Activated CD4-positive, alpha-beta T cell treated with anti-CD3 and anti-CD28 coated beads, Interleukin-2, amount 50 U/mL, for 24 hours (primary cell): ENCODE measurements at places on chromosomes 11 and 22.

- DNase-seq, result no peak
Observed at GRCh38 chr22:29797351-29797750, 30.2 kb downstream of the UQCR10 start.

DNA sequence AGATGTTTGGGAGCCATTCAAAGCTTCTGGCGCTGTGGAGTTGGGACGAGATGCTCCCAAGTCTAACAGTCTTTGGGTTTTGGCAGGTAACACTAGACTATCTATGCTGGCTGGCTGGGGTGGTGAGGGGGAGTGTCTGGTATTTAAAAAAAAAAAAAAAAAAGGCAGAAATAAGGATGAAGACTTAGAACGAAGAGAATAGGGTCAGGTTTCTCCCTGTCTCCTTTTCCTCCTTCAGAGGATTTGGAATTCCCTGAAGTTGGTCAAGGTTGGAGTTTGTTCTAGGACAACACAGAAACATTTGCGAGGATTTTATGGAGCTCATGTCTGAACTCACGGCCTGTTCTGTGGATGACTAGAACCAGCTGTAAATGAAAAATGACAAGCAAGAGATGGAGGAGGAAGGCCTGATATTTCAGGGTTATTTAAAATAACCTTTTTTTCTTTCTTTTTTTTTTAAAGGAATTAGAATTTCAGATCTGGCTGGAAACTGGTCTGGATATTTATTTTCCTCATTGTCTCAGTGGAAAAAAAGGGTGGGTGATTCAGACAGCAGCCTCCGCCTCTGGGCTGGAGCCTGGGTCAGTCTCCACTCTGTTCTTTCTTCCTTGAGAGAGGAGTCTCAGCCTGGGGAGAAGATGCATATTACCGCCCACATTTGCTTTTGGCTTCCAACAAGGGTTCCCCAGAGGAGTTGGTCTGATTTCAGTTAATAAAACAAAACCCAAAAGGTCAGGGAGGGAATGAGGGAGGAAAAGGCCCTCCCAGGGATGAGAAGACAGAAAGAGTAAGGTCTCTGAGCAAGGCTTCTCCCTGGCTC lies 80.1 kb downstream of the USP35 start:
- DNase-seq, result no peak

- no peak for DNase-seq
Observed at GRCh38 chr22:21803811-21804249, 63.6 kb downstream of the MAPK1 start.

DNA sequence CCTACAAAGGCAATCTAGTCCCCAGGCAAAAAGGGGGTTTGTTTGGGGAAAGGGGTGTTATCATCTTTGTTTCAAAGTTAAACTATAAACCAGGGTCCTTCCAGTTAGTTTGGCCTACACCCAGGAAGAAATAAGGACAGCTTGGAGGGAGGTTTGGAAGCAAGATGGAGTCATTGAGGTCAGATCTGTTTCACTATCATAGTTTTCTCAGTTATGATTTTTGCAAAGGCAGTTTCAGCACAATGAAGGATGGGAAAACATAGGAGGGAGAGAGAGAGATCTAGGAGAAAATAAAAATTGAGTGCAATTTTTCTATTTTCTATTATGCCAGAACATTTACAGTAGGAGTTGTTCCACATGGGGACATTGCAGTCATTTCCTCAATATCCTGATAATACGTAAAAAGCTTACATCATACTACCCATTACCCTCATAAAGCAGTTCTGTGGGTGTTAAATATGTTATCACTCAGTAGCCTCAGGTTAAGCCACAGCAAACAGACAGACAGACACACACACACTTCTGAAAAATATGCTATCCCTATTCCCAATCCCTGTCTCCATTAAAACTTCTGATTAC lies 401.3 kb upstream of the FAT3 start:
- DNase-seq, result no peak

DNA sequence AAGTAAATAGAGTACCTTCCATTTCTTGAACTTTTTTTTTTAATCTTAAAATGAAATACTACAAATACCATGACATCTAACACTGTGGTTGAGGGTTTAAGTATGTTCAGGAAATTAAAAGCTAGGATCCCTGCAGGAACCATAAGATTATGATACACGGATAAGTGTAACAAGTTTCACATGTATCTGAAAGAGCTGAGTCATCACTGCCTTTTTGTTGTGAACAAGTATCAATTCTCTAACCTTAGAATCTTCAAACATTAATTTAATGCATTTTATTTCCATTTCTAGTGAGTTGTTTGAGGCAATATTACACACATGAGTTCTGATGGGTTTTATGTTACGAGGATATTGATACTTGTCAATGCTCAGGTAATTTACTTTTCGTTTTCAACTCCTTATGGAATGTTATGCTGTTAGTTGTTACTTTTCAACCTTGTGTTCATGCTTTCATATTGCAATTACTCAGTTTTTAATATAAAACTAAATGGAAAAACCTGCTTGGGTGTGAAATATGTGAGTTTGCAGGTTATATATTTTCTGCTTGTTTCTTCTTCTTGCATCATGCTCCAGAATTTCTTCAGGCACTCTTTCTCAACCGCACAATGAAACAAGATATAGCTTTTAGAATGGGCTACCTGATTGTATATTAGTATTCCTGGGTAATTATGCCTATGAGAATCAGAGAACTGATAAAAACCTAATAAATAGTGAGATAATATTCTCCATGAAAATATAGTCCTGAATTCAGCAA lies 361.3 kb upstream of the MTNR1B start:
- no peak for DNase-seq

GRCh38 chr11:57306161-57306876 lies 18.4 kb downstream of the TNKS1BP1 start:
- no peak for DNase-seq

DNA sequence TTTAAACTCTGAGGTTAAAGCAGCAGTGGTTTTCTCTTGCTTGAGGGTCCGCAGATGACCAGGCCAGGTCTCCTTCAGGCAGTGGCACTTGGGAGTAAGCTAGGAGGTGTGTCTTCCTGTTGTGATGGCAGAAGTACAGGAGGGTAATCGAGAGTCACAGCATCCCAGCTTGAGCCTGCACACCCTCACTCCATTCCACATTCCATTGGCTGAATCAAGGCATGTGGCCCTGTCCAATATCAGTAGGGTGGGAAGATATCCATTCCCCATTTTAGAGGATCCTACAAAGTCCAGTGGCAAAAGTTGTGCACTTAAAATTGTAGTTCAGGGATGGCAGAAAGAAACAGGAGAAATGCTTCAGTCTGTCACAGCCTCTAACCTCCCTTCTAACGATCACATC lies 23.3 kb downstream of the OSBP2 start:
- no peak for DNase-seq

DNA sequence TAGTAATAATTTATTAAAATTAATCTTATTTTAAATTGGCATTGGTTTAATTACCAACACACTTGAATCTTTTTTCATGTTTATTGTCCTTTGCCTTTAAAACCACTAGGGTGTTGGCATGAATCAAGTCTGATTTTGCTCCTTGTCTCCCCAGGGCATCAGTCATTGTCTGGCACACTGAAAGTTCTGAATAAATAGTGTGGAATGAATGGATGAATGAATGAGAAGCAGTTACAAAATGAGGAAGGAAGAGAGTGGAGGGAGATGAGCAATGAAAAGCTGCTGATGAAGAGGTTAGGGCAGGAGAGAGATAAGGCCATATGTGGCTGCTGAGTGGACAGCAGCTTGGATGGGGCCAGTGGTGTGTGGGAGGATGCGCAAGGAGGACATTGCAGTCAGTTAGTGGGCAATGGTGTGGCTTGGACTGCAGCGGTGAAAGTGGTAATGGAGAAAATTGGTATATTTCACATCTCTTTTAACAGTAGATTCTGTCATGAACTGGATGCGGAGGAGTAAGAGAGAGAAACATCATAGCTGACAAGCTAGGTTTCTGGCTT lies 132.0 kb downstream of the SPON1 start:
- no peak for DNase-seq

- DNase-seq, result no peak
Observed at GRCh38 chr11:84905411-84905810, 721.7 kb downstream of the DLG2 start.

- DNase-seq, result no peak
Observed at GRCh38 chr22:31628362-31628761, 33.7 kb downstream of the PISD start.

DNA sequence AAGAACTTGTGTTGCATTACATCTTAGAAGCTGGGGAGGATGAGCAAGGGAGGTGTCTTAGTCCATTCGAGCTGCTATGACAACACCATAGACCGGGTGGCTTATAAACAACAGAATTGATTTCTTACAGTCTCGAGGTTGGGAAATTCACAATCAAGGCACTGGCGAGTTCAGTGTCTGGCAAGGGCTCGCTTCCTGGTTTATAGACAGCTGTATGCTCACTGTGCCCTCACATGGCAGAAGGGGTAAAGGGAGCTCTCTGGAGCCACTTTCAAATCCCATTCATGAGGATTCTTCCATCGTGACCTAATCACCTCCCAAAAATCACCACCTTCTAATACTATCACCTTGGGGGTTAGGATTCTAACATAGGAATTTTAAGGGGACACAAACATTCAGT lies 150.0 kb upstream of the NECTIN1 start:
- DNase-seq, result no peak

DNA sequence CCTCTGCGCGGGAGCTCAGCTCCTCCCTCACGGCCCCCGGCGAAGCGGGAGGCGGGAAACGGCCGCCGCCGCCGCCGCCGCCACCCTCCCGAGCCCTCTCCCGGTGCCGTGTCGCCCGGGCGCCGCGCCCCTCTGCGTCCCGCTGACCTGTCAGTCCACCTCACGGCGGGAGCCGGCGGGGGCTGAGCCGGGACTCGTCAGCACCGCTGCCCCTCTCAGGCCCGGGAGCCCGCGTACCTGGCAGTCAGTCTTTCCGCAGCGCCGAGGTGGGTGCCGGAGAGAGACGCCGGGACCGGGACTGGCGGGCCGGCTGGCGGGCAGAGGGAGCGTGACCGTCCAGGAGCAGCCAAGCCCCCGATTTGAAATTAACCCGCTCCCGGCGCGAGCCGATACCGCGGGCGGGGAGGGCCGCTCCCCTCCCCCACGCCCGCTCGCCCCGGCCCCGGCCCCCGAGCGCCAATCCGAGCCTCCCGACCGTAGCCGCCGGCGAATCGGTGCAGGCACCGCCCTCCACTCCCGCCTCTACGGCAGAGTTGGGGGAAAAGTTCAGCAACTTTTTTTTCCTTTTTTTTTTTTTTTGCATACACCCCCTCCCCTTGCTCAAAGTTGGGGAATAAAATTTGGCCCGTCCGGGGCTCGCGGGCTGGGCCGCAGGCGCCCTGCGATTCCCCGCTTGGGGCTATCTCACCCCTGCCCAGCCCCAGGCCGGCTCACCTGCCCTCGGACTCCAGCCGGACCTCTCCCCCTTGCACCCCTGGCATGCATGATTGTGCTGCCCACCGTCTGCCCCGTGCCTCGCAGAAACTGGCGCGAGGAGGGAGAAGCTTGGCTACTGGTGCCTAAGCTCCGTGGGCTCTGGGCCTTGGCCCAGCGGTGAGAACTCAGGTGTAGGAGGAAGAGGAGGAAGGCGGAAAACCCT lies 774 bp upstream of the E2F8 start:
- no peak for DNase-seq
